ENCODE measurements at places on chromosomes 16 and 17.
A peak's percentile ranks its signal among the peaks of the same experiment; 100 is the strongest.

GRCh38 chr17:47698749-47699535 lies 5.0 kb downstream of the TBKBP1 start:
- peak; percentile 64 for DNase-seq

- peak; percentile 61 for DNase-seq
Measured at GRCh38 chr17:76736349-76737081, 616 bp downstream of the SRSF2 start.

- DNase-seq = no peak
Measured at GRCh38 chr17:75819116-75819515, 25.1 kb downstream of the UNC13D start.

DNA sequence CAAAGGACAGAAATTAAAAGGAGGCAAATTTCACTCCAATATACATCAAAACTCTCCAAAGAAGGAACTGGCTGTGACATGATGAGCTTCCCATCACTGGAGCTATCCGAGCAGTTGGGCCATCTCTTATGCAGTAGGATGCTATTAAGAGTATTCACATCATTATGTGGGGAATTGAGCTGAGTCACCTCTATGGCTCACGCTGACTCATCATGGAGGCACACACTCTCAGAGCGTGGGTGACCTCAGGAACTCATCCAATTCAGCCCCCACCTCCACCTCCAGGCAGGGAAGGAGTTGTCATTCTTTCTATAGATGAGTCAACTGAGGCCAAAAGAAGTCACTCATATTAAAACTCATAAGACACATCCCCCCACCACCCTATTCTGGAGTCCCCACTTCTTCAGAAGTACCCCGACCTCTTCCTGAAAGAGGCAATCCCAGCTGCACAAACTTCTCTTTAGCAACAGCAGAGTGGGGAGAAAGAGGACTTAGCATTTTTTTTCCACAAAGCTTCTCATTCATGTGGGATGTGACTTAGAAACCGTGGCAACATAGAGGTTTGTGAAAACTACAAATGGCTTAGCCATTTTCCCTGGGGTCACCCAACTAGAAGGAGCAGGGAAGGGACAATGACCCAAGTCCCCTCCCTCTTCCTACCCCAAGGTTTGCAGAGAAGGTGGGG lies 32.5 kb downstream of the ABCC12 start:
- DNase-seq = no peak

DNA sequence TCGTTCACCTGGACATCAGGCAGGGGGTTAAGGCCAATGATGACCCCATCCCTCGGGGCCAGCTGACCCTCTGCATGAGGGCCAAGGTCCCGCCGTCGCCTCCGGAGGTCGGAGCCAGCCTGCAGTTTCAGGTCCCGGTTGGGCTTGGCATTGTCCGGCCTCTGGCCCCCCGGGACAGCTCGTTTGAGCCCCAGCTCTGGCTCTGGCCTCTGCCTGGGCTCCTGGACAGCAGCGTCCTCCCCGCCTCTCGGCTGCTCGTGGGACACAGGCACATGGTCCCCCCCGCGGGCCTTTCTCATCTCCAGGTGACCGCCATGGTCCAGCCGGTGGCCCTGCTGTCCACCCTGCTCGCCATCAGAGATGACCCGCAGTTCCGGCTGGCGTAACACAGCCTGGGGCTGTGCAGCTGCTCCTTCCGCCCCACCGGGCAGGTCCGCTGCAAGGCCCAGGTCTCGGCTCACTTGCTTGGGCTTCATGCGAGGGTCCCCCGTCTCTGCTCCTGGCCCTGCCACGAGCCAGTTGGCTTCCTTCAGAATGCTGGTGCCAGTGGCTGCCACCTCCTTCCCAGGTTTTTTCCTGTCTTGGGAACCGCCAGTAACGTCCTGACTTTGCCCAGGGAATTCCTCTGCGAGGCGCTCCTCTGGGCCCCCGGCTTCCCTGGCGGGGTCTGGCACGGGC lies 6.7 kb downstream of the NDUFAF8 start:
- DNase-seq = no peak

- peak; percentile 26 for DNase-seq
Measured at GRCh38 chr17:82435103-82435502, 15.4 kb downstream of the CYBC1 start.

- no peak for DNase-seq
Measured at GRCh38 chr17:52160136-52160567, 1.6 kb upstream of the CA10 start.

GRCh38 chr16:22888791-22889190 lies 74.8 kb downstream of the HS3ST2 start:
- DNase-seq = no peak
